ENCODE measurements at places on chromosomes 12 and 14. TPM values are rescaled to one million over a fixed set of nuclear protein-coding genes. Genes with fewer than 3 reads are reported as not detected.
A peak's percentile ranks its signal among the peaks of the same experiment; 100 is the strongest.

PPFIA2 gene
- not detected for total RNA-seq

FERMT2 gene
- 24.8 TPM for total RNA-seq

SDR9C7 gene
- not detected for total RNA-seq

- DNase-seq = no peak
- peaks cover 27% of the 10 kb centered on the region for H3K27me3 ChIP-seq
- no peak overlapping the region for H3K4me3 ChIP-seq
Measured at GRCh38 chr12:102973583-102973982, 16.1 kb downstream of the ASCL1 start.

- peaks cover 66% of the 10 kb centered on the region for H3K4me1 ChIP-seq
- H3K27ac ChIP-seq = no peak overlapping the region
Measured at GRCh38 chr12:15697201-15697600, 92.0 kb downstream of the EPS8 start.

KRT80 gene
- total RNA-seq = 8.8 TPM

DNA sequence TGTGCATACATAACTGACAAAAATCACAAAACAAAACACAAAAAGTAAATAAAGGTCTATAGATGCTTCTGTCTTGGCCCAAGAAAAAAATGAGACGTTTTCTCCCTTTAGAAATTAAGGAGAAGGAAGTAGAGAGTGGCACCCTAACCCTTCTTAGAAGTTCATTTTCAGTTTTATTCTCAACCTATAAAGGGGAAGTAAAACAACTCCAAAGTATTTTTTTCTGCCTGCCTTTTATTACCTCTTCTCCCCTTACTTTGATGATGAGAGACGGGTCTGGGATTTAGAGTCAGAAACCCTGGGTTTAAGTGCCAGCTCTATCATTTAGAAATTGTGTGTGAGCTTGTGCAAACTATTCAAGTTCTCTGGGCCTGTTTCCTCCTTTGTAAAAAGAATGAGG is 2.8 kb downstream of the PRIM1 start:
- no peak overlapping the region for H3K4me3 ChIP-seq
- no peak for DNase-seq
- H3K36me3 ChIP-seq = peaks cover 16% of the 10 kb centered on the region
- H3K27ac ChIP-seq = no peak overlapping the region
- H3K4me1 ChIP-seq = peaks cover 3% of the 10 kb centered on the region
- no peaks in the 10 kb centered on the region for H3K27me3 ChIP-seq

DNA sequence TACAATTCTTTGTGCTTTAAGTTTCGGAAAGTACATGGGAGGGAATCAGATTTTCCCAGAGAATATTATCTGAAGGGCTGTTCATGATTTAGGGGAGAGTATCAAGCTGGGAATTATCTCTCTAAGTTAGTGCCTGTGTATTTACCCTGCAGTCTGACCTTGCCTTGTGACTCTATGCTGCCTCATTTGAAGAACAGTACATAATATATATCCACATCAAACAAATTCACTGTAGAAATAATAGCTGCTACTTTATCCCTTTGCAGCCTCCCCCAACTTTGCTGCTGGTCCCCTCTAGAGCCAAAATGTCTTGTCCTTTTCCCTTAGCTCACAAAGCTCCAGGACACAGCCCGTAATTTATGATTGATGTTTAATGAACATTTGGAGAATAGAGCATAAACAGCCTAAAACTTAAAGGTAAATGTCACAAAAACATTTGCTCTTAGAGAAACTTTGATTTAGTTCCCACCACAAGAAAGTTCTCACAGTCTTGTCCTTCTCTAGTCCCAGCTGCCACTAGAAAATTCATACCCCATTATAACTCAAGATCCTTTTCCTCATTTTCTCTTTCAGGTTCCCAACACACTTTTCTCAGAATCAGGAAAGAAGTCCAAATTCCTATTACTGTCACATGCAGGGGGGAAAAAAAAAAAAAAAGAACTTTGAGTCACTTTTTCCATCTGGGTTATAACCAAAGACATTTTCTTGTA is 1009.6 kb downstream of the FLRT2 start:
- no peak overlapping the region for H3K27ac ChIP-seq
- H3K27me3 ChIP-seq = no peaks in the 10 kb centered on the region
- H3K36me3 ChIP-seq = no peaks in the 10 kb centered on the region
- H3K4me1 ChIP-seq = no peaks in the 10 kb centered on the region
- no peak for DNase-seq

DYNLL1 gene
- total RNA-seq = 243 TPM

DNA sequence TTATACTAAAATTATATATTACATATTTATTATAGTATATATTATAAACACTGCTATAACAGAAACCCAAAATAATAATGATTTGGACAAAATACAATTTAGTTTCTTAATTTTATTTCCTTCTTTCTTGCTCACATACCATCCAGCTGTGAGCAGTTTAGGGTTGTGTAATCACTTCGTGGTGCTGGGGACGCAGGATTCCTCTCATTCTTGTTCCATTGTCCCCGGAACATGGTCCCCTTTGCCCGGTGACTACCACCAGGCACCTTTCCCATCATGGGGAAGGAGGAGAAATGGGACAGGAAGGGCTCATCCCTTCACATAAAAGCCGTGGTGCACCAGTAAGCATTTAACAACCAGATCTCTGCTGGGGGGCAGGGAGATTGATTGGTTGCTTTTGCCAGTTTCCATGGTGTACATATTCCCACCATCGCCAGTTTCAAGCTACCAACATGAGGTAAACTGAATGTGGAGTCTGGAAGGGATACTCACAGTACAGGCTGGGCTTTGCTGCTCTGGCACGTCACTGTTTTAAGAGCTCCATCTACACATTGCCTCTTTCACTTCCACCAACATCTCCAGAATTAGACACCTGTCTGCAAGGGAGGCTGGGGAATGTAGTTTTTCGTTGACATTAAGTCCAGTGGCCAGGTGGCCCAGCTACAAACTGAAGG is 191.5 kb downstream of the TMEM132C start:
- no peak overlapping the region for H3K27ac ChIP-seq
- no peaks in the 10 kb centered on the region for H3K36me3 ChIP-seq
- no peaks in the 10 kb centered on the region for H3K4me1 ChIP-seq
- H3K27me3 ChIP-seq = no peaks in the 10 kb centered on the region

TMEM52B gene
- not detected for total RNA-seq

IFNG gene
- 0.44 TPM for total RNA-seq

DNA sequence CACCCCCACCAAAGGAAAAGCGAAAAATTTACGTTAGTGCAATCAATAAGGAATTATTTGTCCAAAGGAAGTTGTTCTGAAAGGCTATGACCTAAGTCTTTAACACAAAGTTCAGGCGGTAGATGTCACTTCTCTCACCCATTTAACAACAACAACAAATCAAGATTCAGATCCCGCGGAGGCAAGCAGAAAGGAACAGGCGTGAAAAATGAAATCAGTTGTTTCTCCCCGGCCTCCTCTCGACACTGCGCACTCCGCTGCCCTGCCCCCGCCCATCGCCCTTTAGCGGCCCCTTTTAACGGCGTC is 1.4 kb downstream of the DENND5B start:
- H3K4me1 ChIP-seq = peaks cover 37% of the 10 kb centered on the region
- DNase-seq = no peak
- H3K4me3 ChIP-seq = peak overlapping the region; percentile 50
- H3K36me3 ChIP-seq = no peaks in the 10 kb centered on the region

NAV3 gene
- total RNA-seq = 7.8 TPM

IL31 gene
- total RNA-seq = not detected

Measured in HCT116 (cell line).